Progenitor cell of endocrine pancreas (in vitro differentiated cells): ENCODE measurements at places on chromosomes 16 and 17. TPM values are rescaled to one million over a fixed set of nuclear protein-coding genes. Genes with fewer than 3 reads are reported as not detected.

The KCNH6 gene
- total RNA-seq, result 12.0 and 13.2 TPM in 2 replicates

GRCh38 chr16:19555938-19556771, 652 bp downstream of the VPS35L start:
- DNase-seq, result peak; percentile 11

DNA sequence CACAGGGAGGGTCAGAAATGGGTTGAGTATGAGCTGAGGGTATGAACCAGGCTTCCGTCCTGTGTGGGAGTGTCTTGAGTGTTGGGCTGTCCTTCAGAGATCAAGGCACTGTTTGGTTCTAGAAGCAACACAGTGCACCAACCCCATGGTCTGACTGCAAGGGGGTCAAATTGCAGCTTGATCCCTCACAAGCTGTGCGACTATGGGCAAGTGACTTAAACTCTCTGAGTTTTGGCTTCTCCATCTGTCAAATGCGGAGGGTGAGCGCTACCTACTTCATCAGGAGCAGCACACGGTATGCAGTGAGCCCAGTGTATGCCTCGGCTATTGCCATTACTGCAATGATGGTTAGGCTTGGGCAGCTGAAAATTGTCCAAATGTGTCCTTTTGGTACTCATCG, 21.0 kb downstream of the SEC14L5 start:
- DNase-seq, result no peak

DNA sequence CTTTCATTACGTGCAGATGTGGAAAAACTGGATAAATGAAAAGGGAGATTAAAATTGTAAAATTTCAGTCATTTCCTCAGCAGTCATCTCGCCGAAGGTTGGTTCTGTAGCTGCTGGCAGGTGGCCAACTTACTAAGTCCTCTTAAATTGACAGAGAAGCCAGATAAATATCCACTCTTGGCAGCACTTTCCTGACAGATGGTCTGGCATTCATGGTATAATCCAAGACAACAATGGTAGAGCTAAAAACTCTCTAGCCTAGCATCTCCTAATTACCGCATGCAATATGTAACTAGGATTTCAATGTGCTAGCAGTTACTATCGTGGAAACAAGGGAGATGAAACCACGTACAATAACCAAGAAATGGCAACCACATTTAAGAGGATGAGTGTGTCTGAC, 306.3 kb downstream of the CNTNAP4 start:
- no peak for DNase-seq

- no peak for DNase-seq
These were observed 235.8 kb downstream of the MAP2K4 start for GRCh38 chr17:12256380-12256995.

GRCh38 chr16:69073181-69073702, 32.2 kb upstream of the HAS3 start:
- DNase-seq, result no peak

DNA sequence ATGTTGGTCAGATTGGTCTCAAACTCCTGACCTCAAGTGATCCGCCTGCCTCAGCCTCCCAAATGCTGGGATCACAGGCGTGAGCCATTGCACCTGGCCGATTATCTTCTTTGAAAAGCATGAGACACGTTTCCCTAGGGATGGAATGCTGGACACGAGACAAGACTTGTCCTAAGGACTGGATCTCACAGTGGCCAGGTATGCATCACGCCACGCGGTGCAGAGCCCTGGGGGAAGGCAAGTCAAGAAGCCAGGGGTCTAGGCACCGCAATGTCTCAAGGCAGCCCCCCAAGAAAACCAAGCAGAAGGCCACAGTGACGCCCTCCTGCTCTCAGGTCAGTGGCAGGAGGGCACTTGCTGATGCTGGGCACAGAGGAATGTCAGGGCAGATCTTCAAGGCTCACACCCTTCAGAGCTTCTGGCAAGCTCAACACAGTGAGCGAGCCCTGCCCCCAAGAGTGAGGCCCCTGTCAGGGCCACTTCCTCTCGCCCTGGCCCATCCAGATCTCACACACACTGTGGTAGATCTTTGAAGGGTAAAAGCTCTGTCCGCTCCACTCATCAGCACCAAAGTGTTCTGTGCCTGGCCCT, 134.7 kb downstream of the ZNF778 start:
- no peak for DNase-seq

GRCh38 chr17:41695954-41696757, 7.5 kb downstream of the EIF1 start:
- DNase-seq, result peak; percentile 50
